NCI-H774 (cell line): ENCODE measurements at places on chromosomes 7 and 10.

DNA sequence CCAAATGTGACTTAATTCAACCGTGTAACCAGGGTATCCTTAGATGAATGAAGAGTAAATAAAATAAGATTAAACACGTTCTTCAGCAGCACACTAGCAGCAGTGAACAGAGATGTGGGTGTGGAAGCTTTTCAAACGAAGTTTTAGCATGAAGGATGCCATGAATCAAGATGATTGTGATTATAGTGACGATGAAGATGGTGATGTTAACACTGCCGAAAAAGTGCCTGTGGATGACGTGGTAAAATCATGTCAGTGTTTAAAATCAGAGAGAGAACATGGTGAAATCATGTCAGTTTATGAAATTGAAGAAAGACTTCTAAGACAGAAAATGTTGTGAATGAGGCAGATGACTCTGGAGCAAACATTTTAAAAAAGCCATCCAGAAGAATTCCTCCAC is 19.2 kb downstream of the LCOR start:
- DNase-seq = no peak

- no peak for DNase-seq
These were observed 989 bp downstream of the ERLIN1 start for GRCh38 chr10:100184840-100185239.

GRCh38 chr10:60035984-60036383 is 129.6 kb upstream of the CCDC6 start:
- no peak for DNase-seq

GRCh38 chr7:121202125-121202524 is 126.7 kb upstream of the WNT16 start:
- DNase-seq = no peak

DNA sequence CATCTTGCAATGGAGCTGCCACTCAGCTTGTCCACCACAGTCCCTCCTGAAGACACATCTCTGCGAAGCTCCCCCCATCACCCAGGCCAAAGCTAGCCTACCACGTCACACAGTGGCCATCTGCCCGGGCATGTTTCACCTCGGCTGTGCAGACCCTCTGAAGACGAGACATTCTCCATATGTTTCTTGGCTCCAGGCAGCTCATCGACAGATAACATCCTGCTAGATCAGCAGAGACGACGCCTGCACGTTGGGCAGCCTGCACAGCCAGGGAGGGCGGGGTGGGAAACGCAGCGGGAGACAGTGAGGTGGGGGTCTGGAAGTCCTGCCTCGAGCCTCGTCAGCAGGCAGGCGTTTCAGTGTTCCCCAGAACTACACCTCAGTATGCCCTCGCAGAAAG is 53.0 kb downstream of the PTPRN2 start:
- DNase-seq = no peak

- no peak for DNase-seq
These were observed 12.3 kb upstream of the IKZF1 start for GRCh38 chr7:50292165-50292757.

- no peak for DNase-seq
These were observed 34.1 kb upstream of the HSPB1 start for GRCh38 chr7:76268376-76268775.

DNA sequence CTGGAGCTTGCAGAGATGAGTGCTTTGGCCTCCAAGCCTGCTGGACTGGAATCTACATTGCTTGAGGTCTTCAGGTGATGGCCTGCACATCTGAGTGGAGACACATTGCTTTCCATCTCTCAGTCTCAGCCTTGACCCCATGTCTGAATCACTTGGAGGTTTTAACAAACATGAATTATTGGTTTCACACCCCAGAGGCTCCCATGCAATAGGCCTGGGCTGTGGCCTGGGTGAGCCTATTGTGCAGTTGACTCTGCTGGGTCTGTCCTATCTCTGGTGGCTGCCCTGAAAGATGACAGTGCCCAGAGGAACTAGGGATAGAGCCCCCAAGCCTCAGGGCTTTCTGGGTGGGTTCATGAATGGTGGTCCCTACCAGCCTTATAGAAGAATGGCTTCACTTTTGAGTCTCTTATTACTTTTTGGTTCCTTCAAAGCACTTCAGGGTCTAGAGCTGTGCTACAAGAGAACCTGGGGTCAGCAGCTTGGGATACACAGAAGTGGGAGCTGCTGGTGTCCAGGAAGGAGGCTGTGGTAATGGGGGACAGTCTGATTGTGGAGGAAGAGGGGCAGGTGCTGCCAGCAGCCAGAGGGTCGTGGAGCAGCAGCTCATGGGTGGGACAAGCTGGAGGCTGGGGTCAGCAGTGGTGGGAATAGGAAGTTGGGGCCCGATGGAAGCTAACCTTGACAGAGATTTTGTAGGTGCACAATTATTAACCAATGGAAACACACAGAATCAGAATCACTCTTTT is 5.5 kb downstream of the RAMP3 start:
- DNase-seq = no peak

- no peak for DNase-seq
These were observed 251.0 kb upstream of the IMMP2L start for GRCh38 chr7:111813306-111813705.

DNA sequence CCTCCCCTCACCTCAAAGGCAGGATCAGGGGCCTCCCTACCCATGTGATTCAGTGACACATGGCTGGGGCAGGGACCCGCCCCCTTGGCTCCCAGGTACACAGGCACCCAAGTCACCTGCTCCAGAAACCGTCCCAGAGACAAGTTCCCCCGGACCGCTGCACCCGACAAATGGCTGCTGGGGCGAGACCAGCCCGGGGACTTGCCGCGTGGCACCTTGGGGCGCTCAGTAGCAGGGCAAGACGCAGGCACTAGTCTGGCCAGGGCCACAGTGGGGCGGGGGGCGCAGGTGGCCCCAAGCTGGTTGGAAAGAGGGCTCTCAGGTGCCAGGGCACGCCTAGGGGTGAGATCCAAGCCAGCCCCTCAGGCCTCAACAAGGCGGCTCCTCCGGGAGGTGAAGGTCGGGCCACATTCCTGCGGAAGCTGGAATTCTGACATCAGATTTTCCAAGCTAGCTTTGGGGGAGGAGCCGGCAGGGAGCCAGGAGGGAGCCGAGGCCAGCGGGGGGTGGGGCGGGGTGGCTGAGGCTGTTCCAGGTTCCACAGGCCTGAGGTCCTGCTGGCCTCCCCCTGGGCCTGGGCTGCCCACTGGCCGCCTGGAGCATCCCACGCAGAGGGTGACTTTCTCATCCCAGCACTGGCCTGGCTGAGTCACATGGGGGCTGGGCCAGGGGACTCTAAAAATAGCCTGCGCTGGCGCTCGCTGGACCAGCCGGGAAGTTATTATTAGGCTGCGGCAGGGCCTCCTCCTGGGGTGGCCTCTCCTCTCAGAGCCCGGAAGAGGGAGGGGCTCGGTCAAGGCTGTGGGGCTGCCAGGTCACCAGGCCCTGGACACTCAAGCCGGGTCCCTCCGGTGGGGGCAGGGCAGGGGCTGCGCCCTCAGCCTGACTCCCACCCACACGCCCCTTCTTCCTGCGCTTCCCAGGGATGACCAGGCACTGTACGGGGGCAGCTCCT is 20.5 kb upstream of the INPP5A start:
- no peak for DNase-seq

- no peak for DNase-seq
These were observed 15.8 kb upstream of the DUSP5 start for GRCh38 chr10:110481919-110482318.

GRCh38 chr7:45589915-45590678 is 15.9 kb downstream of the ADCY1 start:
- DNase-seq = no peak

GRCh38 chr7:32093415-32094408 is 23.5 kb upstream of the PDE1C start:
- DNase-seq = no peak

GRCh38 chr10:119525116-119525515 is 17.4 kb downstream of the RGS10 start:
- no peak for DNase-seq

GRCh38 chr10:132188331-132188730 is 1.6 kb downstream of the DPYSL4 start:
- DNase-seq = no peak

DNA sequence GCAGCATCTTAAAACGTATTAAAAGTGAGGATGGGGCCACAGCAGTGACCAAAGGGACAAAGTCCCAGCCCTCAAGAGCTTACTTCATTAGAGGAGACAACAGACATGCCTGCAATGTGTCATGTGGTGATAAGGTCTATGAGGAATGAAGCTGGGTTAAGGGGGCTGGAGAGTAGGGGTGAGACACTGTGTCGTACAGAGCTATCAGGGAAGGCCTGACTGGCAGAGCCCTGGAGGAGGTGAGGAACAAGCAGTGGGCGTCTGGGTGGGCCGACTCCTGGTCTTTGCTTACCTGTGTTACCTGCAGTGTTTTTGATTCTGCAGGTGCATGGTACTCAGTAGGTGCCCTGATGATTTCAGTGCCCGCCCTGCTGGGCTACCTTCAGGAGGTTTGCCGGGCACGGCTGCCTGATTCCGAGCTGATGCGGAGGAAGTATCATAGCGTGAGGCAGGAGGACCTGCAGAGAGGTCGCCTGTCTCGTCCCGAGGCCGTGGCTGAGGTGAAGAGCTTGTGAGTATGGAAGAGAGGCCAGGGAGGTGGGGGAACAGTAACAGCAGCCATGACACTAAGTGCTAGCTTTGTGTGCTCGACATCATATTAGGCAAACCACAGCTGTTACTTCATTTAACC is 7.6 kb downstream of the ZFYVE27 start:
- DNase-seq = no peak

GRCh38 chr10:43294892-43295291 is 28.0 kb upstream of the RASGEF1A start:
- no peak for DNase-seq

DNA sequence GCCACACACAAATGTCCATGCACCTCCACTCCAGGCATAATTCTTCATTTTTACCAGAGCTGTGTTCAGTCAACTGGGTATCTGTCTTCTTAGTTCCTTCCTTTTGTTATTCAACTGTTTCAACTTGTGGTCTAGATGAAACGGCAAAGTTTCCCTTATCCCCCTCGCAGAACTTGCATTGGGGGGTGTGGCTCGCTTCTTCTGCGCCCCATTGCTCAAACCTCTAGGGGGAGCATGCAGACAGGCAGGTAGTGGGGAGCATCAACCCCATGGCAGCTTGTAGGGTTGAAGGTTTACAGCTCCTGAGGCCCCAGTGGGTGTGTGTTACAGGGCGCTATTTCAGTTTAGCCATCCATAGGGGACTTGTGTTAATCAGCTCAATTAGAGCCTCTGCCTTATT is 38.3 kb upstream of the COBL start:
- no peak for DNase-seq

GRCh38 chr7:111878785-111879184 is 316.5 kb upstream of the IMMP2L start:
- DNase-seq = no peak

DNA sequence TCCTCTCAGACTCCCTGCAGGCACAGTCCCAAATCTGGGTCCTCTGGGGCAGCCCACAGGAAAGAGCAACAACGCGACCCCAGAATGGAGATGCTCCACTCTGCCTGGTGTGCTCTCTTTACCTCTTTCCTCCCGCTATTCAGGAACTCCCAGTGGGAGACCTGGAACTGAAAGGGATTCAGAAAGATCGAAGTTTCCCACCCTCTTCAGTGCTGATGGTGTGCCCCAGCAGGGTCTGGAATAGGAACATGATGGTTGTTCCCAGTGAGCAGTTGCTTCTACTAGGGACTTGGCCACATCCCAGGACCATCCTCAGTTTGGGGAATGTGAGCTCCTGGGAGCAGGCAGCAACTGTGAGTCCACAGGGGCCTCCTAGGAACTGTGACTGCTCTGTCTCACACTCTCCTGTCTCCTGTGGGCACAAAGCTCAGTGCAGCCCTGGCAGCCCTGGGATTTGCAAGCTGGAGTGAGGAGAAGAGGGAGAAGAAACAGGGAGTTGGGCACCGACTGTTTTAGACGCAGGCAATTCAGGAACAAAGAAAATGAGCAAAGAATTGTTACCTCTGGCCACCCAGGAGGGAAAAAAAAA is 17.9 kb downstream of the OR6V1 start:
- DNase-seq = no peak
